ENCODE measurements at places on chromosomes 2 and 18.

GRCh38 chr2:208607694-208608093, 201.1 kb downstream of the PTH2R start:
- DNase-seq, result no peak

DNA sequence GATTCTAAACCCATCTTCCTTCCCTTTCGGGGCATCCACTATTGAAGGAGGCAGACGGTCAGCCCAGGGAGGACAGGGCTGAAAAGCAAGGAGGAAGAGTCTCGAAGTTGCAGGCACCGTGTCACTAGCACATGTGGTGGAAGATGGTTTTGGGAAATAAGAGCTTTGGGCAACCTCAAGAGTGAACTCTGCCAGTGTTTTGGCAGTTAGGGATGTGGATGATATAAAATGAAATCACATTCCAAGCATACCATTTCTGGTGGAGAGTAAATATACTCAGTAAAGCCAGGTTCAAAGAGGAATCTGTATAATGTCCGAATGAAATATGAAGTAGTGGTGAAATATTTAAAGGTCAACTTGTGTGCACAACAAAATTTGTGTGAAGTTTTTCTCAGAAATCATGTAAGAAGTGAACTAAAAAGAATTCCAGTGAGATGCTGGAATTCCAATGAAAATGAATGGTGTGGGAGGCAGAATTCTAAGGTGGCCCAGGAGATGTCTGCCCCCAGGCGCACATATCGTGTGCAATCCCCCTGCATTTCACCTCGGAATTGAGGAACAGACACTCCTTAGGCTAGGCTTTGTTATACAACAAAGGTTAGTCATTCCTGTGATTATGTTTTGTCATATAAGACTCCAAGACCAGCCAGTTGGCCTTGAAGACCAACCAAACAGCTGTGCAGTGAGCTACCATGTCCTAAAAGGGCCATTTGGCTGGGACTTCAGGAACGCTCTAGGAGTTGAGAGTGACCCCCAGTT, 147.1 kb downstream of the SH3BP4 start:
- no peak for DNase-seq

DNA sequence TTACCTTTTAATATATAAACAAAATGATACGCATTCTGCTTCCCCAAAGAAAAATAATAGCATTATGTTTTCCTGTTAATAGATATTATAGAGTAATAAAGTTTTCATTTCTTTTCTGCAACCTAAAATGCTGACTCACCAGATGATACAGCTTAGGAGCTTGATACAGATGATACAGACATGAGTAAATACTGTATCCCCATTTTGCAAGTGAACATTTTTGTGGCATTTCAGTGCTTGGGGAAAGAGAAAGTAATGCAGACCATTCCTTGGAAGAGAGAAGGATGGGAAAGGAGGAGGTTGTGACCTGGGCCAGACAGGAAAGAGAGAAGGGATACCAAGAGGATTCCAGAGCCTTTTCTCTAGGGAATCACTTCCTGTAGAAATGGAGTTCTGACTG, 97.5 kb upstream of the FSHR start:
- no peak for DNase-seq

GRCh38 chr18:48514786-48515185, 24.0 kb upstream of the CTIF start:
- DNase-seq, result no peak

DNA sequence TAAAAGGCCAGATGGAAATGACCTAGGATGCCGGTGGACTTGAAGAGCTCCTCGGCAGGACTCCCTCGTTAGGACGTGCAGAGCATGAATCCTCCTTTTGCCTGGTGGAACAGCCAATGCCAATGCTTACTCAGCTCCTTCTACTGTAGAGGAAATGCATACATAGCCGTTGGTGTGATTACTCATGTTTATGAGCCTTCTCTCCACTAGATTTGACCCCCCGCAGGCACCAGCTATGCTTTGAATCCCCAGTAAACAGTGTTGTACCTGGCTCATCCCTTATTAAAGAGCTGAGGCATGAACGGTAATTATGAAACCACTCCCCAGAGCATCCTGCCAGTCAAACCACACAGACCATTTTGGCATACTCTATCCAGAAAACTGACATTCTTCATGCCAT, 172.8 kb downstream of the ANTXR1 start:
- no peak for DNase-seq

DNA sequence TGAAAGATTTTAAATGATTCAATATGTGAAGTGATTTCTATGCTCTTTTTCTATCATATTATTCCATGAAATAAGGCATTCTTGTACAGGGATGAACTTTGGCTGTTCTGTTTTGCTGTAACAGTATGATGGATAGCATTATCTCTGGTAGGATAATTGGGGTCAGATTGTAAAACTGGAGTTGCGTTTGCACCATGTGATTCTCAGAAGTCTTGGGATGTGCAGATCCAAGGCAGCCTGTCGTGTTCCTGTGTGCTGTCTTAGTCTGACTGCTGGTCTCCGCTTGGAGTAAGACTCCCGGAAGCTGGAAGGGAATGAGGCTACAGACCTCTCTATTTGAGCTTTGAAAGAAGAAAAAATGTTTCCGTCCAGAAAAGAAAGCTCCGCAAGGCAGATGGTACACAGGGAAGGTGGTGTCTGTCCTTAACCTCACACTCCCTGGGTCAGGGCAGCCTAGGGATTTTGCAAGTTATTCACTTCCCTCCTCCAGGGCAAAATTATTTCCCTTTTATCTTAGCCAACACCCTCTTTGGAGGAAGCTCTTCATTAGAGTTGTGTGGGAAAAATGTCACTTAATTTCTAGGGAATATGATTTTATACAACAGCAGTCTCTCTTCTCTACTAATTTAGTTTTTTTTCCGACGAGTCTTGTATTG, 250.6 kb downstream of the PTPRM start:
- no peak for DNase-seq

DNA sequence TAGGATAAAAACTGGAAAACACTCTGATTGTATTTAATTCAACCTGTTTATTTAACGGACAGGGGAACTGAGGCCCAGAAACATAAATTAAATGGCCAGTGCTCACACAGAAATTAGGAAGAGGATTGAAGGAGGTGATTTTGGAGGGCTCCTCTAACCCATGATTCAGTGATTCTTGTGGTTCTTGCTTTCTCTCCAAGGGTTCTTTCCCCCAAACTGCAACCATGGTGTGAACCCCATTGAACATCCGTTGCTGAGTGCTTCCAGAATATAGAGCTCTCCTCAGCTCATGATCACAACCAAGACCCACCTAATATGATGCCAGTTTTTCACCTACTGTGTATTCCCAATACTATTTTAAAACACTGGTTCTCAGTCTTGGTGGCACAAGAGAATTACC, 41.4 kb downstream of the BMP10 start:
- DNase-seq, result no peak

DNA sequence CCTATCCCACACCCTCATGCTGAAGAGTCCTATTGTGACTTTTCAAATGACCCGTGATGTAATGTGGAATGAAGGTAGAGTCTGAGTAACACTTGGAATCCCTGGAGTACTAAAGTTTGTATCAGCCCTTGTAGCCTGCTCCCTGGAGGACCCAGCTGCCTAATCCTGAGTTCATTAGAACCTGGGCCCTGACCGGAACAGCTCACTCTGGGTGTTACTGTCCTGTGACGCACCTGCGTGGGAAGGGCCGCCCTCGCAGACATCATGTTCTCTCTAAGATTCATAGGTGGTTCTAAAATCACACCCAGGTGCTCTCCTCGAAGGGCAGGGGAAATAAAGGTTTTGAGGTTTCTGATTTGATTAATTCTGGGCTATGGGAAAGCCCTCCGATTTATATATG, 62.3 kb downstream of the NCK2 start:
- no peak for DNase-seq

GRCh38 chr2:191845876-191846514, 893 bp downstream of the CAVIN2 start:
- no peak for DNase-seq

Measured in activated T-helper 1 cell treated with anti-CD3 and anti-CD28 coated beads, Interleukin-2, amount 50 U/mL, for 16 hours (primary cell).